ENCODE measurements at places on chromosomes 7 and 10.

DNA sequence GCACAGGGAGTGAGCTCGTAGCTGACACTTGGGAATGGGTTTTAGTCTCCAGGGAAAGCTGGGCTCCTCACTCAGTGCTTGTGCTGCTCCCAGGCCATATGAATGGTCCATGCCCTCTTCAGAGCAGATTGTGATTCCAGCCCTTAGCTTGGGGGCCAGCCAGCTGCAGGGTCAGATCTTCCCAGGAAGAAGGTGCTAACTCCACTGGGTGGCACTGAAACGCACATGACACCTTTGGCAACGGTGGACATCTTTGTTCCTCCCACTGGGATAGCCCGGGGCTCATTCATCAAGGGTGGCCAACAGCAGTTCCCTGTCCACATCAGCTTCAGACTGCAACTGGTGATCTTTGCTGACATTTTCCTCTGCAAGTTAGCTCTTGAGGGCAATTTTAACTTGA lies 129.2 kb downstream of the DYNC2I1 start:
- DNase-seq: no peak

DNA sequence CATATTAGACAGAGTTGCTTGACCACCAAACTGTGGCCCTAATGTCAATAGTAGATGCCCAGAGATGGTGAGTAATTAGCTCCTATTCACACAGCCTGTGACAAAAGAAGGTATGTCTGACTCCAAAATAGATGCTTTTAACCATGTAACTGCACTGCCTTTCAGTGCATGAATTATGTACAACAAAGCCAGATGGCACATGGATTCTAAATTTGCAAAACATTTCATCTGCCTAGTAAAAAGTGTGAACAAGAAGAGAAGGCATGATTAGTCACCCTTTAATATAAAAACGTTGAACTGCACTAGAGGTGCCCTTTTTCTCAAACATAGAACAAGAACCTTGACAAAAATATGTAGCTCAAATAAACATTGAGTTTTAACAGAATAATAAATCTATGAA lies 35.5 kb upstream of the PTPRZ1 start:
- no peak for DNase-seq

GRCh38 chr7:106639476-106640334 lies 21.3 kb downstream of the CCDC71L start:
- no peak for DNase-seq

DNA sequence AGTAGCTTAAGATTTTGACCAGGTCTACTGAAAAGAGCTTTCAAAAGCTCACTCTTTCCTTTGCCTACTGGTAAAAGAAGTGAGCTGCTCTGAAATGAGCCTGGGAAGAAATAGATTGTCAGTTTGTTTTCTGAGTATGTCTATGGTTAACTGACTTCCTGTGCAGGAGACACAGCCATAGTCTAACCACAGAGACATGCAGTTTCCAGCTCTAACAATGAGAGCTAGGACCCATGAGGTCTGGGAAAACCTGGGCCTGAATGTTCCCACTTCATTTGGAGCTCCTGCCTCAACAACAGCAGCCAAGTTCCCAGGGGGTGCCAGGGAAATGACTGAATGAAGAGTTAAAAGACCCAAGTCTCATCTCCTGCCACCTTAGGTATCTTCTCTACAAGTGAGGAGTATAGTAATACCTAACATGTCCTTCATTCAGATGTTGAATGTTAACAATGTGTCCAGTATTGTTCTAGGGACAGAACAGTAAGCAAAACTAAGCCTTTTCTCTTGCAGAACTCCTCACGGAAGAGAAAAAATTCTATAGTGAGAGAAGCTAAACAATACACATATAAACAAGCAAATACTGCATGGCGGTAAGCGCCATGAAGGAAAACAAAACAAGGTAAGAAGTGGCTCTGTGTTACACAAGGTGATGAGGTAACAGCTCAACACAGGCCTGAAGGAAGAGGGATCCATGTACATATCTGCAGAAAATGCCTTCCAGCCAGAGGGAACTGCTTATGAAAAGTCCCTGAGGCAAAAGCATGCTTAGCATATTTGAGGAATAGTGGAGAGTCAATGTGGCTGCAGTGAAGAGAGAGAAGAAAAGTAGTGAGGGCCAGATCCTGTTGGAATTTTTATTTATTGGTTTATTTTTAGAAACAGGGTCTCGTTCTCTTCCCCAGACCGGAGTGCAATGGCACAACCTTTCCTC lies 26.4 kb upstream of the ANKRD1 start:
- no peak for DNase-seq
